ENCODE measurements at places on chromosomes 6 and 20. TPM values are rescaled to one million over a fixed set of nuclear protein-coding genes. Genes with fewer than 3 reads are reported as not detected.
A peak's percentile ranks its signal among the peaks of the same experiment; 100 is the strongest.

Gene HNF4A
- 0.18 TPM for total RNA-seq

Gene TNF
- total RNA-seq = 4.5 TPM

Gene OR2H2
- not detected for total RNA-seq

Gene DCDC2
- total RNA-seq = 5.6 TPM

- DNase-seq = no peak
- no peaks in the 10 kb centered on the region for H3K4me1 ChIP-seq
- no peak overlapping the region for H3K4me3 ChIP-seq
- H3K27me3 ChIP-seq = no peaks in the 10 kb centered on the region
- H3K27ac ChIP-seq = no peak overlapping the region
- H3K36me3 ChIP-seq = no peaks in the 10 kb centered on the region
Observed at GRCh38 chr6:147544420-147544819, 35.9 kb downstream of the SAMD5 start.

DNA sequence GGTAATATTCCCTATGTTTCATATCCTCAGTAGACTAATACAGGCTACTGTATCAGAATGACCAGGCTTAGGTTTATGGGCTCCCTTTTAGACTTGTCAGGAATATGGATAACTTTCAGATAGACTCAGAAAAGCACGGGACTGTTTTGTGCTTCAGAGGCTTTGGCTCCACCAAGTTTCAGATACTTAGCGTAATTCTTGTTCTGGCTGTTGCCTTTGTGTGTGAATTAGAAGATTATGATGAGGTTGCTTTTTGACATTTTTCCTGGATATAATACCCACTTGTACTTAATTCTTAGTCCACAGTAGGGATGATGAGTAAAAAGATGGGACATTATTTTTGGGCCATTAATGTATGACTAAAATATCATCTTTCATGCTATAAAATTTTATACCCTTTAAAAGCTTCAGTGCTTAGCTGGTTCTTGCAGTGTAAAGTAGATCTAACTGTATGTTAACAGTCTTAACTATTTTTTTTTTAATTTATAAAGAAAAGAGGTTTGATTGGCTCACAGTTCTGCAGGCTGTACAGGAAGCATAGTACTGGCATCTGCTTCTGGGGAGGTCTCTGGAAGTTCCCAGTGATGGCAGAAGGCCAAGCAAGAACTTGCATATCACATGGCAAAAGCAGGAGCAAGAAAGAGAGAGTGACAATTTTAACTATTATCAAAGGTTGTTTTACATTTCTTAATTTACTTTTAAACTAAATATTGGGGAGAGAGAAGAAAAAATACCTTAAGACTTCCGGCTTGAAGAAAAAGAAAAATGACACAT is 120.7 kb downstream of the ZFAND3 start:
- peaks cover 21% of the 10 kb centered on the region for H3K4me1 ChIP-seq
- H3K4me3 ChIP-seq = no peak overlapping the region
- DNase-seq = no peak
- H3K27me3 ChIP-seq = no peaks in the 10 kb centered on the region
- no peaks in the 10 kb centered on the region for H3K36me3 ChIP-seq

DNA sequence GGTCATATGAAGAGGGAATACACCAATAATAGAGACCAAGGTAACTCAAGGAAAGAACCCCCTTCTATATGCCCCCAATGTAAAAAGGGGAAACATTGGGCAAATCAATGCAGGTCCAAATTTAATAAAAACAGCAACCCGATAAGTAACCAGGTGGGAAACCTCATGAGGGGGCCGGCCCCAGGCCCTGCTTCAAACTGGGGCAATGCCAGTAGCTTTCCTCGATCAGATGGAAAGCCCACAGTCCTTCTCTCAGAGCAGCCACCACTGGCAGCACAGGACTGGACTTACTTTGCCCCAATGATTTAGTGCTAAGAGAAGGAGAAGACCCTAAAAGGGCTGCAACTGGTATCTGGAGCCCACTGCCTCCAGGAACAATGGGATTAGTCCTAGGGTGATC is 65.6 kb upstream of the ASCC3 start:
- no peak overlapping the region for H3K27ac ChIP-seq
- H3K4me3 ChIP-seq = no peak overlapping the region
- H3K4me1 ChIP-seq = no peaks in the 10 kb centered on the region
- H3K27me3 ChIP-seq = no peaks in the 10 kb centered on the region
- no peaks in the 10 kb centered on the region for H3K36me3 ChIP-seq
- no peak for DNase-seq

DNA sequence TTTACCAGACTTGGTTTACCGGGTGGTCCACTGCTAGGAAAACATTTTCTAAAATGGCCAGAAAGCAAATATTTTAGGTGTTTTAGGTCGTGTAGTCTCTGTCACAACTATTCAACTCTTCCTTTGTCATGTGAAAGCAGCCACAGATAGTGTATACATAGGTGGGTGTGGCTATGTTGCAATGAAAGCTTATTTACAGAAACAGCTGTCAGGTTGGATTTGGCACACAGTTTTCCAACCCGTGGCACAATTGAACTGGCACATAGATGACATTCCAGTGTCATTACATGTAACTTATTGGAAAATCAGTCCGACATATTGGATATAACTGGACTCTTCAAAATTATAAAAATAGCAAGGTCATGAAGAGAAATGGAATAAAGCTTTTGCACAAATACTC is 68.9 kb upstream of the KCNQ5 start:
- H3K4me1 ChIP-seq = no peaks in the 10 kb centered on the region
- H3K4me3 ChIP-seq = no peak overlapping the region
- DNase-seq = no peak
- H3K27ac ChIP-seq = no peak overlapping the region

GRCh38 chr6:10141746-10142443 is 273.0 kb downstream of the TFAP2A start:
- H3K4me1 ChIP-seq = no peaks in the 10 kb centered on the region
- no peak for DNase-seq
- no peak overlapping the region for H3K27ac ChIP-seq
- H3K4me3 ChIP-seq = no peak overlapping the region

DNA sequence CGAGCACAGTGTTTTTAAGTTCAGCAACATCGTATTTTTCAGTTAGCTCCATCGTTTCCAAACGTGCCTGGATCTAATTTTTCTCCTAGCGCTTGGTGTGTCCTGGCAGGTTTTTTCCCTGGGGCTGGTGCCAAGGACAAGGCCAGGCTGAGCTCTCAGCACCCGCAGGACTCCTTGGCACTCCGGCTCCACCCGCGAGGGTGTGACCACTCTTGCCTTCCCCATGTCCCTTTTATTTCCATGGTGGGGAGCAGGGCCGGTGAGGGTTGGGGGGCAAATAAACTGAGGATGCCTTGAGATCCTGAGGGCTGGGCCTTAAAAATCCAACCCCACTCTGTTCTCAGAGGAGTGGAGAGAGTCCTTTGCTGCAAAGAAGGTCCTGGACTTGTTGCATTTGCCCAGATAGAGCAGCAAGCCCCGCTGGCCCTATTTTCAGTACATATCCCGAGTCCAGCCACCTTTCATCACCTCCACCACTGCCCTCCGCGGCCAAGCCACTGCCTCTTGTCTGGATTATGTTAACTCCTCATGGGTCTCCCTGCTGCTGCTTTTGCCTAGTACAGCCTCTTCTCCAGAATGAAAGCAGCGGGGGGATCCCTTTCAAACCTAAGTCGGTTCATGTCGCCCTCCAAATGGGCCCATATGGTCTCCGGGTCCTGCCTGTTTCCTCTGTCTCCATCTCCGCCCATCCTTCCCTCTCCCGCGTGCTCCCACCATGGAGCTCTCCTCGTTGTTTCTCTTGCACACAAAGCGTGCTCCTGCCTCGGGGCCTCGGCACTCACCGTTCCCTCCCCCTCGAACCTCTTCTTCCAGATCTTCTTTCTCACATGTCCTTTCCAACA is 4.5 kb upstream of the RAB44 start:
- H3K27ac ChIP-seq = no peak overlapping the region
- H3K27me3 ChIP-seq = no peaks in the 10 kb centered on the region
- DNase-seq = peak; percentile 60
- peaks cover 17% of the 10 kb centered on the region for H3K4me1 ChIP-seq
- H3K36me3 ChIP-seq = no peaks in the 10 kb centered on the region

DNA sequence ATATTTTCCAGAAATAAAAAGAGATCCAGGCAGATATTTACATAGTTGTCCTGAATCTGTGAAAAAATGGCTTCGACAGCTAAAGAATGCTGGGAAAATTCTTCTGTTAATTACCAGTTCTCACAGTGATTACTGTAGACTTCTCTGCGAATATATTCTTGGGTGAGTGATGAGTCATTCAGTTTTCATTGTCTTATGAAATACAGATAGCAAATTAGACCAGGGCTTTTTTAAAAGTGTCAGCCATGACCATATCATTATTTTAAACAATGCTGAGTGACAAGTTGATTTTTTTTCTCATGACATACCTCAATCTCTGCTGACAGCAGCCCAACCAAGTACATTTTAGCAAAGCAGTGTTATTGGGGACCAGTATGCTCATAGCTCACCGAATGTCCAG is 32.8 kb downstream of the TSPYL4 start:
- no peaks in the 10 kb centered on the region for H3K4me1 ChIP-seq
- no peaks in the 10 kb centered on the region for H3K27me3 ChIP-seq
- no peak overlapping the region for H3K27ac ChIP-seq
- peaks cover 13% of the 10 kb centered on the region for H3K36me3 ChIP-seq

- H3K4me3 ChIP-seq = no peak overlapping the region
- H3K27ac ChIP-seq = no peak overlapping the region
- DNase-seq = no peak
- H3K36me3 ChIP-seq = peaks cover 20% of the 10 kb centered on the region
Observed at GRCh38 chr20:34642009-34642408, 34.9 kb downstream of the PIGU start.

DNA sequence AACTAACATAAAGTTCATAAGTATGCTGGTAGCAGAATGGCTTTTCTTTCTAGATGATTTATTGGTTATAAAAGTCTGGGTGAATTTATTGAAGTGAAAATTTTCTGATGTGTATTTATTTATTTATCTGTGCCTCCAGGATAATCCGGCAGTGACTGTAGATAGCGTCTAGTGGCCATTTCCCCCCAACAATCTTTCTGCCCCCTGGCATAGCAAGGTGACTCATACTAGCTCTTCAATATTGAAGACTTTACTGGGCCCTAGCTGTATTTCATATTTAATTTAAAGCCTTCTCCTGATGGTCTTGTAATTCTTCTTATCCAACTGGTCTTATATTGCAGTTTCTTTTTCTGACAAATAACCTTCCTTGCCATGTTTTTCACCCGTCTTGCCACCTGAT is 154.1 kb upstream of the SGK1 start:
- DNase-seq = no peak
- H3K36me3 ChIP-seq = no peaks in the 10 kb centered on the region
- no peaks in the 10 kb centered on the region for H3K4me1 ChIP-seq
- no peak overlapping the region for H3K4me3 ChIP-seq

DNA sequence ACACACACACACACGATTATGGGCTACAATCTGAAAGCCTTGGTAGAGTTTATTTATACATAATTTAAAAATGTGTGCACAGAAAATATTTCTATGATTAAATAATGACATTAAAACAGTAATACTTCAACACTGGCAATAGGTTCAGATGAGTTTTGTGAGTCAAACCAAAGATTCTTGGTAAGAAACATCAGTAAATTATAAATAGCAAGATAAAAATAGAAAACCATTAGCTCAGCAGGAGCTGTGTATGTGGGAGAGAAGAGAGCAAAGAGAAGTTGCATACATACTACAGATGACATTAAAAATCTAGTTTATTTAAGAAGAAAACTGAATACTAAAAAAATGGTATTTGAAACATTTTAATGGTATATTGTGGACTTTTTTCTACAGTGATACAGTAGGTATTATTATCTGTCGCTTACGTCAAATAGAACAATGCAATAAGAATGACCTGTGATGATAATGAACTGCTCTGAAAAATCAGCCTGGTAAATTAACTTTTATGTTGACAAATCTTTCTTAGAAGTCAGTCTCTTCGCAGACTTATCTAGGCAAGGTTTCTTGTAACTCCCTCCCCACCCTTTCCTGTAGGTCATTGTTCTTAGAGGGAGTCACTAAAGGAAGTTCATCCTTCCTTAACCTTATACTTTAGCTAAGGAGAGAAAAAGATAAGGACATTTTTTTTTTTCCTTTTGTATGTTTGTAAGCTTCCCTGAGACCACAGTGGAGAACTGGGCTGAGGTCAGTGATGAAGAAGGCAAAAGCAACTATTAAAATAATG is 149.3 kb downstream of the GJA1 start:
- H3K4me3 ChIP-seq = no peak overlapping the region
- H3K4me1 ChIP-seq = peaks cover 4% of the 10 kb centered on the region
- no peak for DNase-seq
- no peaks in the 10 kb centered on the region for H3K36me3 ChIP-seq

DNA sequence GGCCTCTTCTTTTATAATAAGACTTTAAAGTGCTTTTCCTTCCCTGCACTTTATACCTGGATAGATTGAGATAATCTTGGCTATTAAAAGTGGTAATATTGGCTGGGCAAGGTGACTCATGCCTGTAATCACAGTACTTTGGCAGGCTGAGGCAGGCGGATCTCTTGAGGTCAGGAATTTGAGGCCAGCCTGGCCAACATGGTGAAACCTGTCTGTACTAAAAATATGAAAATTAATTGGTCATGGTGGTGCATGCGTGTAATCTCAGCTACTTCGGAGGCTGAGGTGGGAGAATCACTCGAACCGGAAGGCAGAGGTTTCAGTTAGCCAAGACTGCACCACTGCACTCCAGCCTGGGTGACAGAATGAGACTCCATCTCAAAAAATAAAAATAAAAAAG is 197.1 kb upstream of the RGS17 start:
- H3K36me3 ChIP-seq = no peaks in the 10 kb centered on the region
- DNase-seq = no peak
- H3K4me1 ChIP-seq = no peaks in the 10 kb centered on the region
- H3K4me3 ChIP-seq = no peak overlapping the region
- no peaks in the 10 kb centered on the region for H3K27me3 ChIP-seq

GRCh38 chr6:48564036-48564820 is 453.2 kb upstream of the PTCHD4 start:
- H3K36me3 ChIP-seq = no peaks in the 10 kb centered on the region
- no peaks in the 10 kb centered on the region for H3K4me1 ChIP-seq
- H3K4me3 ChIP-seq = no peak overlapping the region
- H3K27me3 ChIP-seq = no peaks in the 10 kb centered on the region
- H3K27ac ChIP-seq = no peak overlapping the region
- DNase-seq = no peak

- no peak overlapping the region for H3K4me3 ChIP-seq
- peaks cover 11% of the 10 kb centered on the region for H3K4me1 ChIP-seq
- peak; percentile 52 for DNase-seq
- peaks cover 82% of the 10 kb centered on the region for H3K36me3 ChIP-seq
- H3K27ac ChIP-seq = no peak overlapping the region
- H3K27me3 ChIP-seq = no peaks in the 10 kb centered on the region
Observed at GRCh38 chr20:3316136-3316535, 77.1 kb upstream of the SLC4A11 start.

DNA sequence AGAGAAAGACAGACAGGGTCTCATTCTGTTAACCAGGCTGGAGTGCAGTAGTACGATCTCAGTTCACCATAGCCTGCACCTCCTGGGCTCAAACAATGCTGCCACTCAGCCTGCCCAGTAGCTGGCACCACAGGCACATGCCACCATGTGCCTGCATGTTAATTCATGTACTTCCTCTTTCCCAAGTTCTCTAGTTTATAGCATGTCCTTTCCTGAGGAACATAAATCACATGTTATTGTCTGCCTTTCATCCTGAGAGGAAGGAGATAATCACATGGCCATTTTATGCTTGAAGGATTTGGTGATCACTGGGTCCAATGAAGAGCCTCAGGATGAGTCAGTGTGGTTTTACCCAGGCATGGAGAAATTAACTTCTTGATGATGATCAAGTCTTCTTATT is 47.9 kb downstream of the COL11A2 start:
- H3K4me3 ChIP-seq = no peak overlapping the region
- no peak for DNase-seq
- no peaks in the 10 kb centered on the region for H3K4me1 ChIP-seq
- no peak overlapping the region for H3K27ac ChIP-seq
- no peaks in the 10 kb centered on the region for H3K36me3 ChIP-seq
